CD4-positive, alpha-beta T cell treated with Interleukin-1 beta for 1 hour (primary cell): ENCODE measurements at places on chromosomes 7 and 10.
A peak's percentile ranks its signal among the peaks of the same experiment; 100 is the strongest.

GRCh38 chr7:18834577-18834976, 282.9 kb downstream of the TWIST1 start:
- DNase-seq, result no peak

DNA sequence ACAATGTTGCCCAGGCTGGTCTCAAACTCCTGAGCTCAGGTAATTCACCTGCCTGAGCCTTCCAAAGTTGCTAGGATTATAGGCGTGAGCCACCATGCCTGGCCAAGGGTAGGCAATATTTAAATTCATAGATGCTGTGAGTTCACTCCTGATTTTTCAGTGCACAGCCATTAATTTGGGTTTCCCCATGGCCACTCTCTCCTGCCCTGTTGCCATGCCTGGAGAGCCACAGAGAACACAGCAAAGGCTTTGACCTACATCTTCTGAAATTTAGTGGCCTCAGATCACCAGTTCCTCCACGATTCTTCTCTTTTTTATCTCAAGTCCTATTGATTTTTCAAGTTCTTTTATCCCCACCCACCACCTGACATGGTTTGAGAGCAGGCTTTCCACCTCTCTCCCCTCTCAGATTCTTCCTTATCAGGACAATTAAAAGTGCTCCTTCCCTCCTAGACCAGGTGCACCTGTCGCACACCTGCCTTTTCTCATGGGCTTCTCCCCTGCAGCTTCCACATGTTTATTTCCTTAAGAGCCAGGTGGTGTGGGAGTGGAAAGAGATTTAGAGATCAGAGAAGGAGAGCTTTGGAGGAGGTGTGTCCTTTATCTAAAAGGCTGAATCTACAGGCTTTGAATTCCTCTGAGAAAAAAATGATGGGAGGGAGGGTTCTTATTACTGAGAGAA, 123.8 kb downstream of the ADRA2A start:
- no peak for DNase-seq

DNA sequence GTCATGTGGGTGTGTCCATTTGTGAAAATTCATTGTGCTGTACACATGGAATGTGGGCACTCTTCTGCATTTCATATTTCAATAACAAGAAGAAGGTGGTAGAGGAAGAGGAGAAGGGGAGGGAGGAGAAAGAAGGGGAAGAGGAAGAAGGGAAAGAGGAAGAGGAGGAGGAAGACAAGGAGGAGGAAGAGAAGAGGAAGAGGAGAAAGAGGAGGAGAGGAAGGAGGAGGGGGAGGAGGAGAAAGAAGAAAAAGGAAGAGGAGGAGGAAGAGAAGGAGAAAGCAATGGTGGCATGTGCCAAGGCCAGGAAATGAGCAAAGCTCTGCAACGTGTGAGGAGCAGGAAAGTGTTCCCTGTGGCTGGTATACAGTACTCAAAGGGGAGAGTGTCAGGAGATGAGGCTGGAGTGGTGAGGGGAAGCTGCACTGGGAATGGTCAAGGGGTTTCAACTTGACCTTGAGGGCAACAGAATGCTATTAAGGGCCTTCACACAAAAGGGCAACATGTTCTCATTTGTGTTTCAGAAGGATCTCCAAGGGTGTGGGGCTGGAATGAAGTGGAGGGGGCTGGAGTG, 40.5 kb downstream of the WNT2 start:
- DNase-seq, result no peak

GRCh38 chr7:40726559-40726958, 591.8 kb downstream of the SUGCT start:
- DNase-seq, result no peak

DNA sequence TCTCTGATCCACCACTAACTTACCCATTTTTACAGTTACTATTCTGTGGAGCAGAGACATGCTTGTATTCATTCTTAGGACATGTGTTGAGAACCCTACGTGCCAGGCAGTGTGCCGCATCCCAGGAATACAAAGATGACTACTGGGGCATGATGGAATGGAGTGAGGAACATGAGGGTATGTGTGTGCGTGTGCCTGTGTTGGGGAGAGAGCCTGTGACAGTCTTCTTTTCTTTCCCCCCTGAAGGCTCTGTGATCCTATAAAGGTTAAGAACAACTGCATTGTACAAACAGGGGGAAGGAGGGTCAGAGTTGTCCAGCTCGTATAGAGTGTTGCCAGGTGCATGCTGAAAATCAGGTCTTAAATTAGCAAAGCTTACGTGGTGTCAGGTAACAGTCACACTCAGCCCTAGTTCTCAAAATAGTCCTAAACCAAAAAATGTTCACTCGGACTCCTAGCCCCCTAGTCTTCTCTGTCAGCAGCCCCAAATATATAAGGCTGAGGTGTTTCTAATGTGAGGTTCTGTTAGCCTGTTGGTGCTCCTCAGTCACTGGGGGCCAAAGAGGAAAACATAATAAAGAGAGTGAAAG, 161.9 kb downstream of the CELF2 start:
- no peak for DNase-seq

DNA sequence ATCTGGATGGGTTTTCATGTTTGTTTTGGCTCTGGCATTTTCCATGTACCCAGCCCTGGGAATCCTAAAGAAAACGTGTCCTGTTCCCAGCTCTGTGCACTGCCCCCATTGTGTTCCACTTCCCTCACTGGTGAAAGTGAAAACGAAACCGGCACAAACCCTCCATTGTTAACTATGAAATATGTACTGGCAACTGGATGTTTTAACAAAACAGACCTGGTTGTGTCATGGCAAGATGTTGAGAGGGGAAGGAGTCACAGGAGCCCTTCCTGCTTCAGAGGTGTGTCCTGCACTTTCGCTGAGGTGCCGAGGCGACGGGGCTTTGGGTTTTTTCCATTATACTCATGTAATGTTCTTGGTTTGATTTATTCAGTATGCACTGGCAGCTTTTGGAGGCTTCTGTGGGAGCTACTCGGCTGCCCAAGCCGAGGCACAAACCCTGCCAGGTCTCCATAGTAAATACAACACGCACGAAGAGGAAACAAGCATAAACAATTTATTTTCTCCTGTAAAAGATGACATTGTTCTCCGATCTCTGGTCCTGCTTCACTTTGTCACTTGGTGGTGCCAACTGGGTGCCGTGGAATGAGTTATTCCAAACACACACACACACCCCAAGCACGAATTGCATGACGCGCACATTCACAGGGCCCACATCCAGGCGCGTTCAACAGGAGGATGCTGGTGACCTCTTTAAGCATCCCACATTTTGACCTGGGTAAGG, 118.2 kb downstream of the CDK6 start:
- peak; percentile 66 for DNase-seq

DNA sequence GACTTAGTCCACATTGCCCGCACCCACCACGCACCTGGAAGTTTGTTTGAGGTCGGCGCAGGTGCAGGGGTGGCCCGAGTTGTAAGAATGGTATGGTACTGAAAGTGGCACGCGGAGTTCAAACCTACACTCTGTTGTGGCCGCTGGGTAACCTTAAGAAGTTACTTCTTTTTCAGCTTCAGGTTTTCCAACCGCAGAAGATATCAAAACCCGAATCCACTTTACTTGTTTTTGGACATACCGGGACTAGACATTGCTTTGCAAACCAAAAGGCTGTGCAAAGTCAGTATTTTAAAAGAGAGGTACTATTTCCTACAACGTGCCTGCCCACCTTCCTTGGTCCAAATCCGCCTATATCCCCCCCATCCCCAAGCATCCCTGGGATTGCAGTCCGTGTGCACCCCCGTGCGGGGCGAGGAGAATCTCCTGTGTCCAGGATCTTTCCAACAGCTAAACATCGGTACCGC, 1.0 kb downstream of the IGFBP3 start:
- no peak for DNase-seq

DNA sequence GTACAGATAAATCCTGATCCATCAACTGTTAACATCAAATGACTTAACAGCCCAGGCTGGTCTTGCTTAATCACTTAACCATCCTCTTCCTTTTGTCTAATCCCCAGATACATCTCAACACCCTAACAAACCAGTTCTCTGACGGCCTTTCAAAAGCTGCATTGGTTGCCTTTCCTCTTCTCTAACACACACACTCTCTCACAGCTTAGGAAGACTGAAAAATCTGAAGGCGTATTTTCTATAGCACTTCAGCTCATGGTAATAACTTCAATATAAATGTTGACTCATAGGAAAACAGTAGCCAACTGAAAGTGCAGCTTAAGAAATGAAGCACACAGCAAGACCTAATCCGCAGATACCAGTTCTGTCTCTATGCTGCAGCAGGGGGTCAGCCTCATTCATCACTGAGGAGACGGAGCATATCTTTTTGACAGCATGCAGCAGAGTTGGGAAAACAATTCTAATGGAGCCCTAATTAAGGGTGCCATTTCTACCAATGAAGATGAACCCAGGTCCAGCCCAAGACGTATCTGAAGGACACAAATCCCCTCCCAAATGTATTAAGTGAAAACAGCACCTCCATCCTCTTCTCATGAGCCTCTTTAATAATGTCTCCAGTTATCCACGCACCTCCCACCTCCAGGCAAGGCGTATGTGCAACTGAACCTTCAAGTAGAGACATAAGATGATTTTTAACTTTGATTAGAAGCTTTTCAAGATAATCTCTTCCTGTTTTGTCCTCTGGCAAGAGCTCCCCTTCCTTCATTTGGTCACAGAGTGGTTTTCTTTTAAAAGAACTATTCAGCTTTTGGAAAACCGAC, 211.7 kb upstream of the NFE2L3 start:
- no peak for DNase-seq

- no peak for DNase-seq
Observed at GRCh38 chr7:91942312-91942711, 1.6 kb downstream of the AKAP9 start.

DNA sequence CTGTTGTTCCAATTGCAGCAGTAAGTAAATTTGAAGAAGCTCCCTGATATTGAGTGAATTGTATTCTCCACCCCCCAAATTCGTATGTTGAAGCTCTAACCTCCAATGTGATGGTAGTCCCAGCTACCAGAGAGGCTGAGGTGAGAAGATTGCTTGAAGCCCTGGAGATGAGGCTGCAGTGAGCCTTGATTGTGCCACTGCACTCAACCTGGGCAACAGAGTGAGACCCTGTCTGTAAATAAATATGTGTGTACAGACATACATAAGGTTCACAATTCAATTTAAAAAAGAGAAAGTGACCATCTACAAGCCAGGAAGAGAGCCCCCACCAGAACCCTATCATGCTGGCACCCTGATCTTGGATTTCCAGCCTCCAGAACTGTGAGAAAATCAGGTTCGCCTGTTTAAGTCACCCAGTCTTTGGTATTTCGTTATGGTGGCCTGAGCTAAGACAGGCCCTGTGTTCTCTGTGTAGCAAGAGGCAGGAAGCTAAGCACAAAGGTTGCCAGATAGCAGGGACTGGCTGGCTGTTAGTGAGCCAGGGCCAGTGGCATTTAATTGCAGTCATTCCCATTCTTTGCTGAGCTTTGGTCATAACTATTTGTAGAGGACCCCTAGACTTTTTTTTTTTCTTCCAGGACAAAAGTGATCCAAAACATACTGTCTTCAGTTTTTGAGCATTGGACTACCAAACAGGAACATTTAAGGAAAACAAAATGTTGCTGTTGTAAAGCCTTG, 45.6 kb downstream of the AUTS2 start:
- DNase-seq, result no peak

GRCh38 chr7:8197994-8198698, 63.8 kb downstream of the ICA1 start:
- DNase-seq, result peak; percentile 39

DNA sequence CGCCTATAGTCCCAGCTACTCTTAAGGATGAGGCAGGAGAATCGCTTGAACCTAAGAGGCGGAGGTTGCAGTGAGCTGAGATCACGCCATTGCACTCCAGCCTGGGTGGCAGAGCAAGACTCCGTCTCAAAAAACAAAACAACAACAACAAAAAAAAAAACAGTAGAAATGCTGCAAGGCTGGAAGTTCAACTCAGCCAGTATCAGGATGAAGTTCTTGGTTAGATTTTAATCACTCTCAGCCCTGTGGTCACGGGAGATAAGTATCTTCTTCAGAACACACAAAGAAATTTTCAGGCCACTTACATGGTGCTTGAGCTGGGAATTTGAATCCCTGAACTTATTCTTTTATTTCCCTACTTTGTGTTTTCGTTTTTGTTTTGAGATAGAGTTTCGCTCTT, 120.4 kb downstream of the MARCHF5 start:
- no peak for DNase-seq
